ENCODE measurements at places on chromosomes 16 and 17.

GRCh38 chr17:193426-193810 lies 12.0 kb upstream of the DOC2B start:
- no peak for DNase-seq

- DNase-seq: no peak
Measured at GRCh38 chr16:8642146-8642545, 20.6 kb downstream of the METTL22 start.

DNA sequence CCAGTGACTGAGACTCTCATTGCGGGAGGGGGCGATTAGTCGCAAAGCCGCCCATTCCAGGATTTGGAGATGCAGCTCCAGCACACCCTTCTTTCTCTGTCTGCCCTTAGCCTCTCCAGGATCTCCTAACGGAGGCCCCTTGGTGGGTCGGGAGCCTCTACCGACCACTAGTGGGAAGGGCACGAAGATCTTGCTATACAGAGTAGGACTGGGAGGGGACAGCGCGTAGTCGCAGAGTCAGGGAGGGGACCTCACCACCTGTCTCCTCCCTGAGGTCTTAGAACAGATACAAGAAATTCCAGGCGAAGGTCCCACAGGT lies 588 bp upstream of the SMTNL2 start:
- DNase-seq: no peak

GRCh38 chr17:35073991-35074627 lies 10.6 kb upstream of the RFFL start:
- DNase-seq: no peak

GRCh38 chr16:27515874-27516353 lies 33.8 kb downstream of the GTF3C1 start:
- no peak for DNase-seq

DNA sequence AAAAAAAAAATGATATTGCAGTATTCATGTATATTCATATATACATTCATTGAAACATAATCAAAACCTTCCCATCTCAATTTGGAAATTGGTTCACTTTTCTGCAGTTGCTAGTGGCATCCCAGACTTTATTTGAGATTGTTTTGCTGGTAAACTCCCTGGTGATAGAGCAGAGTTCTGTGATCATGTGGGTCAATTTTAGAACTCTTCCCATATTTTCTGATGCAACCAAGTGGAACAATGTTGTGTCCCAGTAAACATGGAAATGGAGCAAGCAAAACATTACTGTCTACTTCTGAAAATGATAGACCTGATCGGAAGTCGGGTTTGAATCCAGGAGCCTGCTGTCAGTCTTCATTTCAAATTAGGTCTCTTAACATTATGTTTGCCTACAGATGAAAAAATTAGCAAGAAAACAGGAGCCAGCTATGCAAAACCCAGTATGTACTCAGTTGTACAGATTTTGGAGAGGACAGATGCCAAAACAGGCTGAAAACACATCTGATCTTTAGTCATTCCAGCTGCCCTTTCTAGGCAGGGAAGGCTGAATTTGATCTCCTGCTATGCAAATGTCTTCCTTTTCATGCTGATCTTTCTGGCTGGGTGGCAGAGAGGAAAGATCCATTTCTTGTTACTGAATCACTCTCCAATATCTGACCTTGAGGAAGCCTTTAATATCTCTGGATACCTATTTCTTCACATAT lies 786.6 kb upstream of the SOX9 start:
- no peak for DNase-seq

- DNase-seq: no peak
Measured at GRCh38 chr17:17109907-17110306, 67.7 kb downstream of the MPRIP start.

GRCh38 chr17:12756786-12757185 lies 32.5 kb upstream of the ARHGAP44 start:
- DNase-seq: no peak

- no peak for DNase-seq
Measured at GRCh38 chr17:47732399-47733046, 513 bp upstream of the TBX21 start.

DNA sequence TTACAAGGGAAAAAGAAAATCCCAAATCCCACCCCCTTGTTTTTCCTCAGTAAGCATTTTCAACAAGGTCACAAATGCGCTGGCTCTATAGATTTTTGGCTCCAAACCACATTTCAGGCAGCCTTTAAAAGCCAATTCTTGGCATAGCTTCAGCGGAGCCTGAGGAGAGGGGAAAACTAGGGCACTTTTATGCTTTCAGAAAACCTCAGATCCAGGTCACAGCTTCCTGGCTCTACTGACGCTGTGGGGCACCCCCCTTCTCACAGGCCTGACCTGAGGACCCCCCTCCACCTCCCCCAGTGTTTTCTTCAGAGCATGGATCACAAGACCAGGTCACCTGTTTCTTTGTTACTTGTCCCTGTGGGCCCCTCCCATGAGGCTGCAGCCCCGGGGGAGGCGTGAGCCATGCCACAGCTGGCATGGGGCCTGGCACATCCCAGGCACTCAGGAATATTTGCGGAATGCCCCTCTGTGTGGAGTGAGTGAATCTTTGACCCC lies 30.1 kb upstream of the MTSS2 start:
- DNase-seq: no peak

DNA sequence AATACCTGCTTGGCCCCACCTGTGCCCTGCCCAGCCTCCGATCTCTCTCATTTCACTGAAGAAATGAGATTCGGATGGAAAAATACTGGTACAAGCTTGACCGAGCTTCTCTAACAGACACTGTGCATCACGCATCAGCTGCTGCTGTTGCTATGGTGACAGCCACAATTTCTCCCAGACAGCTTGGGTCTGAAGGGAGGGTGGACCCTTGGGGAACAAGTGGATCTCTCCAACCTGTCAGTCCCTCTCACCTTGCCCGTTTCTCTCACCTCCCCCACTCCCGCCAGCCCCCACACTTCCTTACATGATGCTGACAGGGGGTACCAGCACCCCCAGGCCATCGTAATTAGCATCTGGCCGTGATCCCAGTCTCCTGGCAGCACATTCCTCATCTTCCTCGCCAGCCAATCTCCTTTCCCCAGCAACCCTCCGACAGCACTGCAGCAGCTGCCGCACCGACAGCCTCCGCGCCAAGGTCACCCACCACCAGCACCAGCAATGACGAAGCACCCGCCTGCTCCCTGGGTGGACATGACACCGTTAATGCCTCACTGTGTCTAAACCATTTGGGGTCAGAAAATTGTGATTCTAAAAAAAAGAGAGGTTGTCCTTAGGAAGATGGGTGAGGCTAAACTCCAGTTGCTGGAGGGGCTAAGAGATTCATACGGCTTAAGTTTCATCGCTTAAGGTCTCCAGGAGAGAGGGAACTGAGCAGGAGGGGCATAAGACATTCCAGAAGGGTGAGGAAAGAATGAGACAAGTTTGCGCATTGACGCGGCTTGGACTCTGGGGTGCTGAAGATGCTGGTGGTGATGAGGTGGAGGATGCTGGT lies 58.6 kb upstream of the TNRC6A start:
- DNase-seq: peak; percentile 49

DNA sequence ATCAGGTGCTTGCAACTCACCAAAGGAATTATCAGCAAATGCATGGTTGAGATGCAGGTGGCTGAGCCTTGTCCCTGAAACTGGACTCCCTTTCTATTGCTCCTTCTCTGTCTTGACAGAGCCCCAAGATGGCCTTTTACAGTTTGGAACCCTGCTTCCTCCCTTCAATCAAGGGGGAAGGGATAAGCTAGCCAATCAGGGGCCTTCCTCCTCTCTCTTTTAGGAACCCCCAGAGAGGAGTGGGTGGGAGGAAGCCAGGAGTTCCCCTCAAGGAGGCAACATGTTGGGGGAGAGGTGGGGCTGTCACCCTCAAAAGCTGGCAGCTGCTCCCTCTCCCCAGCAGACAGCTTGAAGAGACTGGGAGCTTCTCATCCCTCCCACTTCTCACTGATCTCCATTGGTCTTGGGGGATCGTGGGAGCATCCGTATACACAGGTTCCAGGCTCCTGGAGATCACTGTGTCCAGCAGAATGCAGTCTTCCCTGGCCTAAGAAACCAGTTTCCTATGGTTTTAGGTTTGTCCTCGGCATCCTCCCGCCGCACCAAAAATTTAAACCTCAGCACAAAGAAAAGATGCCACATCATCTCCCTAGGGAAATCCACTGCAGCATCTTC lies 7.2 kb downstream of the RASL10B start:
- no peak for DNase-seq

DNA sequence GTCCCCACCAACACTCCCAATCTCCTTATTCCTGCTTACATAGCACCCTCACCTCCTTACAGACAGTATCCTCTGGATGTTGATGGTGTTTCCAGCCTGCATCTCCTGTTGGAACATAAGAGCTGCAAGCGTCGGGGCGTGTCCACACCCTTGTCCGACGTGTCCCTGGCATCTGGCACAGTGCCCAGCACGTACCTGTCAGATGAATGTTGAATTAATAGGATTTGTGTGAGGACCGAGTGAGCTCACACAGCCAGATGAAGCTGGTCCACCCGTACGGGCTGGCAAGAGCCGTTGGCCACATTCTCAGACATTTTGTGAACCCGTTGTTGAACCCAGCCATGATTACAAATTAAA lies 12.2 kb upstream of the CBX4 start:
- no peak for DNase-seq

DNA sequence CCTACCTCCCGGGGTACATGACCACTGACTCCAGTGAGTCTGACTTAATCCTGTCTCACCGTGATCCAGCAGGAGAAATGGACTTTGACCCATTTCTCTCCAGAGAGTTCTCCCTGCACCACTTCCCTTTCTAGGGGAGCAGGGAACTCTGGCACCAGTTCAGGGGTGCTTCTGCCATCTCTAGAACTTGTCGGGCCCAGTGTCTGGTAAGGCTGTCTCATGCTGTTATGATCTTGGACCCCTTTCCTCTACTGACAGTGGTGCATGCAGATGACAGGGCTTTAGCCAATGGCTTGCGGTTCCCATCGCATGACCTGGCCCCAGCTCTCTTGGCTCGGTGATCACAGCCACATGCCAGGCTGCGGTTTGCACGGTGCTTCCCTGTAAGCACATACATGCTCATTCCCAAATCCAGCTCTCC lies 62.0 kb downstream of the SLC39A11 start:
- DNase-seq: no peak

GRCh38 chr17:18246880-18247612 lies 11.5 kb downstream of the FLII start:
- DNase-seq: no peak

DNA sequence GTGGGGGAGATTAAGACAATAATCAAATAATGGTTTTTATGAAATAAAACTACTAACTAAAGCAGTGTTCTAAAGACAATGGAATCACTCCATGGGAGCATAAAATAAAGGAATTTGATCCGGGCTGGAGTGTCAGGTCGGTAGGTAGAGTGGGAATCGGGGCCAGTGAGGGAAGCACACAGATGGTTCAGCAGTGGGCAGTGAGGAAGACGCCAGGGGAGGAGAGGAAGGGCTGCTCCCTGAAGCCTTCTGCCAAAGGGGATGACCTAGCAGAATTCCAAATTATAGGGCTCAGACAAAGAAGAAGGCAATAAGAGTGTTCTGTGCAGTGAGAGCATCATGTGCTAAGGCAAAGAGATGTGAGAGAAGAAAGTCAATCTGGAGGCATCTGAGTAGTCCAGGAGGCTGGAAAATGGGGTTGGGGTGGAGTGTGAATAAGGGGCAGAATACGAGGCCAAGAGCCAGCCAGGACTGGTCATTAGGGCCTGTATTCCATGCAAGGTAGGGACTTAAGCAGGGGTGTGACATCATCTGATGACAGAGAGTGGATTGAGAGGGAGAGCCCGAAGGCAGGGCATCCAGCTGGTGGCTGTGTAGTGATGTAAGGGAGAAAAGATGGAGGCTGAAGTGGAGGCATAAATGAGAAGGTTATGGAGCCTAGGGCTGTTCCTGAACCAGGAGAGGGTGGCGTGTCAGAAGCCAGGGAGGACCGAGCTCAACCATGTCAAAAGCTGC lies 137.6 kb downstream of the COPRS start:
- DNase-seq: no peak

DNA sequence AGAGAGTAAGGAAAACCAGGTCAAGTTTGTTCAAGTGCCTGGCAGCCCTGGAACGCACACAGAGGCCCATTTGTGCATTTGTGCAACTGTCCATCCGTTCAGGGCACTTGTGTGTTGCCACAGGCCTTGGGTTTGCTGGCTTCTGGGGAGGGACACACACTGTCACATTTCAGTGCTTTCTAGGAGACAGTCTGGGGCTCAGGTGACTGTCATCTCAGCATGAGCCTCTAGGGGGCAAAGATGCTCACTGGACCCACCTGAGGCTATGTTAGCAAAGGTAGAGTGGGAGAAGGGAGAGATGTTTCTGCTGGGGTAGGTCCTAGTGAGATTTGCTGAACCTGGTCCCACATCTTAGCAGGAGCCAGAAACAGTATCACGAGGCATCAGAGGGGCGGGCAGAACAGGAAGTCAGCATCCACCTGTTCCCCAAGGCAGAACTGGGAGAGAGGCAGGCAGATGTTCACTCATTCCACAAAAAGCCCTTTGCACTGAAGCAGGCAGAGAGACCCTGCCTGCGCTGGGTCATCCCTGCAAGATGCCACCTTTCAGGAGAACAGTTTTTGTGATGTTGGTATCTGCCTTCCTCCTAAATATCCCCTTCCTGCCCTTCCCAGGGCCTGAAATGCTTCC lies 48.5 kb downstream of the RAI1 start:
- no peak for DNase-seq

DNA sequence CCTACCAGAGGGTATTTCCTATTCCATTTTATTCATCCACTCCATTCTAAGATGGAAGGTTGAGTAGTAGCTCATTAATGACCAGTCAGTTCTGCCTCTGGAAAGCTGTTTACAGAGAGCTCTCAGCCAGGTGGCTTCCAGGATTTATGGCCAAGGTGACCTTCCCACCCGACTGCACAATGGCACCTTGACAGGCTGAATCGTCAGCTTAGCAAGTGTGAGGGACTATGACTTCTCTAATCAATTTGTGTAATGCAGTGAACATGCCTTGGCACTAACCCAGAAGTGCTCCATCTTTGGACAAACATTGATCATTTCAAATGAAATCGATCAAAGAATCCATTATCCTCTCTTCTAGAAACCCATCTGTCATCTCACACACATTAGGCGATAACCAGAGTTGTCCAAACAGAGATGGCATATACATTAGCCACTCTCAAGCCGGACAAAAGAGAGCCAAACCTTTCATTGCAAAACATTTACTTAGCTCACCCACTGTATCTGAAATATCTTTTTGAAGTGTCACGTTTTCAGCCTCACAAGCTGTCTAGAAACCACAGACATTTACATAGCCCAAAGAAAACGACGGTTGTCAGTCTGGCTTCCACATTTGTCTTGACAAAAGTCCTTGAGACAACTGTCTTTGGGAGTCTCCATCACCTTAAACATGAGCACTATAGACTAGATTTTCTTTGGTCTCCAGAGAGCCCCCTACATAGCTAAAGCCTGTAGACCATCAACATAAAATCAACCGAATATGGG lies 35.6 kb downstream of the CLEC3A start:
- no peak for DNase-seq

- DNase-seq: peak; percentile 45
Measured at GRCh38 chr17:7590743-7591142, 849 bp upstream of the SOX15 start.

GRCh38 chr16:31409433-31409832 lies 16.3 kb downstream of the ITGAD start:
- no peak for DNase-seq

GRCh38 chr17:44747566-44747965 lies 11.2 kb upstream of the ADAM11 start:
- DNase-seq: no peak

- DNase-seq: no peak
Measured at GRCh38 chr16:7026639-7027038, 306.0 kb upstream of the RBFOX1 start.

GRCh38 chr17:42404326-42405055 lies 16.2 kb upstream of the STAT3 start:
- DNase-seq: no peak

- DNase-seq: no peak
Measured at GRCh38 chr16:78655331-78656113, 556.1 kb downstream of the WWOX start.

GRCh38 chr16:27221576-27222248 lies 18.4 kb downstream of the KDM8 start:
- DNase-seq: no peak
